ENCODE measurements at places on chromosomes 13 and 19. TPM values are rescaled to one million over a fixed set of nuclear protein-coding genes. Genes with fewer than 3 reads are reported as not detected.
A peak's percentile ranks its signal among the peaks of the same experiment; 100 is the strongest.

DNA sequence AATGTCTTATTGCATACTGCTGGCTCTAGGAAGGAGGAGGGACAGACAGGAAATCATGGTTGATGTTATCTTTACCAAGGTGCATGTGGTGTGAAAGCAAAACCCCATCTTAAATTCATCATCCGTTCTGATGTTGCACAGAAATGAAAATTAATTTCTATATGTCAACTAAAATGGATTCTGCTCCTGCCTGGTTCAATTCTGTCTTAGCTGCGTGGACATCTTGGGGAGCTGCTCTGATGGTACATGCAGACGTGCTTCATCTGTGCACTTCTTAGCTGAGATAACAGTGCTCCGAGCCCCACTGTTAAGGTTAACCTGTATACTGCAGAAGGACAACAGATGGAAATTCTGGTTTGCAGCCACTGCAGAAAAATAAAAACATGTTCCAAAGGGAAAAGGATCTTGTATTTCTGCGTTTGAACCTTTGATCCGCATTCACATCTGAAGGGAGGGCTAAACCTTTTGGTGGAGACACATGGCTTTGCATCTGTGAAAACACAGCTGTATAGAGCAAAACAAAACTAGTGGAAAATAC lies 155.6 kb downstream of the TM9SF2 start:
- H3K27me3 ChIP-seq, result no peaks in the 10 kb centered on the region
- H3K4me3 ChIP-seq, result no peak overlapping the region
- H3K4me1 ChIP-seq, result no peaks in the 10 kb centered on the region
- H3K36me3 ChIP-seq, result no peaks in the 10 kb centered on the region

ZNF415 gene
- 38.6 TPM for total RNA-seq

ZNF763 gene
- 4.1 TPM for total RNA-seq

ATP8B3 gene
- 0.20 TPM for total RNA-seq

DNA sequence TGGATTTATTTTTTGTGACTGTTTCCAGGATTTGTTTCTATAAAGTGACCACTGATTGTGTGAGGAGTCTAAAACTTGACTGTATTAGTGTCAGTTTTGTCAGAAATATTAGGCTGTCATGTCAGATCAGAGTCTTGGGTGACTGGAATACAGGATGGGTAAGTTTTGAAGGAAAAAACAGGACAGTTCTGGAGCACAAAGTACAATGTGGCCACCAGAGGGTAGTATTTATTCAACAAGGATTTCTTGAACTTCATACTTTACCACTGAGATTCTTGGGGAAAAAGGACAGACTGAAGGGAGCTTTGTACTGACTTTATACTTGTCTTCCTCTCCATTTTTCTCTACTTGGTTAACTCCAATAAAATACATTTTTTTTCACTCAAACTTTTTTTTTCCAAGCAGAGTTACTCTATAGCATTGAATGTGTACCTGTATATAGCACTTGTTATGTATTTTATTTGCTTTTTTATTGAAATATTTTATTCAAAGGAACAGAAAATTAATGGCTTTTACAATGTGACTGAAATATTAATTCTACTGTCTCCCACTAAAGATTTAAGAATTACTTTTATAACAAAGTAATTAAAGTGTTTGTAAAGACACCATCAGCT lies 51.1 kb downstream of the LMO7 start:
- no peaks in the 10 kb centered on the region for H3K4me1 ChIP-seq
- no peaks in the 10 kb centered on the region for H3K27me3 ChIP-seq
- H3K27ac ChIP-seq, result no peak overlapping the region
- no peak for DNase-seq

DCLK1 gene
- 6.9 TPM for total RNA-seq

GRCh38 chr13:46675016-46675415 lies 121.9 kb downstream of the ESD start:
- H3K27me3 ChIP-seq, result no peaks in the 10 kb centered on the region
- no peak overlapping the region for H3K4me3 ChIP-seq
- no peak for DNase-seq
- H3K27ac ChIP-seq, result no peak overlapping the region
- no peaks in the 10 kb centered on the region for H3K36me3 ChIP-seq
- H3K4me1 ChIP-seq, result peaks cover 39% of the 10 kb centered on the region

DNA sequence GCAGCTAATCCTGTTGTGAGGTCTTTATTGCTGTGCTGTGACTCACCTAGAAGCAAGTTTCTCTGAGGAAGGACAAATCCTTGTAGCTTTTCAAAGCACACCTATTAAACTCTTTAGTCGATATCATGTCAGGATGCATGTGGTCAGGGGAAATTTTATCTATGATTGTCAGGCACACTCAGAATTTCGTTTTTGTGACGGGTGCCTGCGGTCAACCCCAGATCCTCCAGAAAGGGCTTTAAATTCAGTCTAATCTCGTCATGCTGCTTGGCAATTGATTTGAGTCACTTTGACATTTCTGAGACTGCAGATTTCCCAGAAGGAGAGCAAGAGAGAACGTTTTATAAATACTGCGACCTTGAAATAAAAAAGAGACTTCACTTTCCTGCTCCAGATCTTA lies 316.9 kb downstream of the FGF9 start:
- DNase-seq, result no peak
- H3K4me1 ChIP-seq, result no peaks in the 10 kb centered on the region
- H3K36me3 ChIP-seq, result no peaks in the 10 kb centered on the region
- no peak overlapping the region for H3K27ac ChIP-seq
- H3K27me3 ChIP-seq, result no peaks in the 10 kb centered on the region

GRCh38 chr19:49430678-49431329 lies 5.6 kb downstream of the GFY start:
- H3K36me3 ChIP-seq, result no peaks in the 10 kb centered on the region
- no peak overlapping the region for H3K27ac ChIP-seq
- no peak overlapping the region for H3K4me3 ChIP-seq

- no peaks in the 10 kb centered on the region for H3K27me3 ChIP-seq
- peak overlapping the region; percentile 76 for H3K4me3 ChIP-seq
- no peaks in the 10 kb centered on the region for H3K36me3 ChIP-seq
- H3K27ac ChIP-seq, result peak overlapping the region; percentile 74
- peak; percentile 93 for DNase-seq
- H3K4me1 ChIP-seq, result peaks cover 19% of the 10 kb centered on the region
These were observed 539 bp upstream of the ZNF667 start for GRCh38 chr19:56477429-56478338.

- peak; percentile 92 for DNase-seq
- H3K4me3 ChIP-seq, result peak within 1 kb of the TSS; percentile 62
- H3K36me3 ChIP-seq, result no peaks in the 10 kb centered on the region
- H3K4me1 ChIP-seq, result peaks cover 25% of the 10 kb centered on the region
These were observed at the start of gene UPF3A for GRCh38 chr13:114281351-114282040. TSS of gene UPF3A (plus strand) at chr13:114281601. CDS start at chr13:114281640, 39 bp downstream.

DNA sequence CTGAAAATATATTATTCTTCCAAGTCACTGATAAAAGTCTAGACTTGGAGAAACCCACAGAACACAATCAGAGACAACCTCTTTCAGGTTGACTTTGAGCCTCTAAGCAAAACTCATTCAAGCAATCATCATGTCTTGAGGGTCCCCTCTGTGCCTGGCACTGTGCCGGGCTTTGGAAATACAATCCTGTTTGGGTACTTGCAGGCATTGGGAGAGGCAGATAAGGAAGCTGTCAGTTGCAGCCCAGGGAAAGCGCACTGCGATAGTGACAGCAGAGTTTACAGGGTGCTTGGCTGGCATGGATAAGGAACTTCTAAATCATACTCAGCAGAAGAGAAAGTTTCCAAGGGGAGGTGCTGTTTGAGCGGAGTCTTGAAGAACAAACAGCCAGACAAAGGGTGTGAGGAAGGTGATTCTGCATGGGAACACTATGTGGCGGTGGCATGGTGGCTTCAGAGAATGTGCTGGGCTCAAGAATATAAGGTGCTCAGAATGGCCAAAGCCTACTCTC lies 9.1 kb downstream of the SERP2 start:
- no peak overlapping the region for H3K4me3 ChIP-seq
- H3K4me1 ChIP-seq, result peaks cover 12% of the 10 kb centered on the region
- peak; percentile 63 for DNase-seq
- H3K27ac ChIP-seq, result no peak overlapping the region
- no peaks in the 10 kb centered on the region for H3K27me3 ChIP-seq

GRCh38 chr13:37433086-37433485 lies 165.5 kb downstream of the POSTN start:
- no peak overlapping the region for H3K4me3 ChIP-seq
- no peak for DNase-seq
- no peaks in the 10 kb centered on the region for H3K36me3 ChIP-seq
- no peaks in the 10 kb centered on the region for H3K27me3 ChIP-seq
- no peak overlapping the region for H3K27ac ChIP-seq

DNA sequence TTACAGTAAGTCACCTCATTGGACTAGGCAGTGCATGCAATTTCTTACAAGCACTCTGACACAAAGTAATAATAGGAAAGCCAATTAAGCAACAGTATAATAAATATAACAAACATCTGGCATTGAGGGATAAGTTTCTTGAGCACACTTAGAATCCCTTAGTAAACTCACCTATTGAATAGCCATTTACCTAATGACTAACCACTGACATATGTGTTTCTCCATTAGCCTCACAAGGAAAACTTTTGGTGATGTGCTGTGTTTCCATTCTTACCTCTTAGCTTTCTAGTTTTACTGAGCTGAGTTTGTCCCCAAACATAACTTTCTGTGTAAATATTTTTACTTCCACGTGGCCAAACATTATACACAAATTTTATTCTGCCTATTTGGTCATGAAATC lies 47.4 kb upstream of the PCDH9 start:
- H3K27me3 ChIP-seq, result no peaks in the 10 kb centered on the region
- DNase-seq, result no peak
- no peaks in the 10 kb centered on the region for H3K36me3 ChIP-seq
- no peak overlapping the region for H3K4me3 ChIP-seq

DNA sequence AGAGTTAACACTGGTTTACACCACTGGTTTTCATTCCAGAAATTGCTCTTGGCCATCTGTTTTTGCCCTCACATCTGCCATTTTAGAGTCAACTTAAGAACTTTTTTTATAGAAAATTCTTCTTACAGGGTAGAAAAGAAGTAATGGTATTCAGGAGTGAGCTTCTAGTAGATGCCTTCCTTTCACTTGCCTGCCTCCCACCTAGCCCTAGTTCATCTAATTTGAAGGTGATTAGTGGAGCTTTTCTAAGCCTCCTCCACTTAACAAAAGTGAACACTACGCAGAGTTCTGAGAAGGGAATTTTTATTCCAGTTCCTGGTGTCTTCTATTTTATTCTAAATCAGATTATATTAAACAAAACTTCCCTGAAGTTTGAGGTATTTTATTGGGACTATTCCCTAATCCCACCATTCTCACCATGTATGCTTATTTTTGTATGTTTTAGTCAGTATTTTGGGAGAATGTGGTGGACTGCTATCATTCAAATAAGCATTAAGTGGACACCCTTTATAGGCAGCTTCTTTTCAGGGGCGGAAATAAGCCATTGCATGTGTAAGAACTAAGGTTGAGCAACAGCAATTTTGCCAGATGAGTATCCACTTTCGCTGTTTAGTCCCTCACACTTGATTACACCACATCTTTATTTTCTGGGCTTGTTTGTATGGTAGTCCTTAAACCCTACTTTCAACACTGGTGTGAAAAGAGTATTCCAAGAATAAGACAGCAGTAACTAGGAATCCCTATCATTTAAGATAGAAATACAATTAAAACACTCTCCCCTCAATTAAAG lies 156.9 kb downstream of the ENOX1 start:
- no peak overlapping the region for H3K4me3 ChIP-seq
- H3K4me1 ChIP-seq, result no peaks in the 10 kb centered on the region
- H3K27ac ChIP-seq, result no peak overlapping the region
- no peaks in the 10 kb centered on the region for H3K27me3 ChIP-seq
- no peak for DNase-seq

DNA sequence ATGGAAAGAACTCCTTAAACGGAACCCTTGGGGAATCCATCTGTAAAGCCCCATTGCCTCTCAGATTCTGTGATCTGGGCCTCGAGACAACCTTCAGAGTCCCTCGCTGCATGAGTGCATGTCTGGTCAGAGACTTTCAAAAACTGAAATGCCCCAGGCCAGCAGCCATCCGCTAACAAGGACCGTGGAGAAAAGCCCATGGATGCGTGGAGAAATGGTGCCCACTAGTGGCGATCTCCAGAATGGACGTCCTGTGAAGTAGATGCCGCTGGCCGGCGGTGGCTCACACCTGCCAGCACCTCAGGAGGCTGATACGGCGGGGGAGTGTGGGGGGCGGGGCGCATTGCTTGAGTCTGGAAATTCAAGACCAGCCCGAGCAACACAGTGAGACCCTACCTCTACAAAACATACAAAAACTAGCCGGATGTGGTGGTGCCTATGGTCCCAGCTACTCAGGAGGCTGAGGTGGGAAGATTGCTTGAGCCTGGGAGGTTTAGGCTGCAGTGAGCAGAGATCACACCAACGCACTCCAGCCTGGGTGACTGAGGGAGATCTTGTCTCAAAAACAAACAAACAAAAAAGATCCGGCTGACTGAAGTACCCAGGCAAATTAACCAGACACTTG lies 7.9 kb upstream of the CDC16 start:
- peak; percentile 88 for DNase-seq
- H3K27me3 ChIP-seq, result peaks cover 36% of the 10 kb centered on the region
- H3K4me1 ChIP-seq, result no peaks in the 10 kb centered on the region
- no peak overlapping the region for H3K27ac ChIP-seq
- H3K36me3 ChIP-seq, result no peaks in the 10 kb centered on the region

GRCh38 chr19:8221161-8221560 lies 12.0 kb downstream of the CERS4 start:
- no peak overlapping the region for H3K27ac ChIP-seq
- no peaks in the 10 kb centered on the region for H3K36me3 ChIP-seq
- H3K4me3 ChIP-seq, result no peak overlapping the region

DNA sequence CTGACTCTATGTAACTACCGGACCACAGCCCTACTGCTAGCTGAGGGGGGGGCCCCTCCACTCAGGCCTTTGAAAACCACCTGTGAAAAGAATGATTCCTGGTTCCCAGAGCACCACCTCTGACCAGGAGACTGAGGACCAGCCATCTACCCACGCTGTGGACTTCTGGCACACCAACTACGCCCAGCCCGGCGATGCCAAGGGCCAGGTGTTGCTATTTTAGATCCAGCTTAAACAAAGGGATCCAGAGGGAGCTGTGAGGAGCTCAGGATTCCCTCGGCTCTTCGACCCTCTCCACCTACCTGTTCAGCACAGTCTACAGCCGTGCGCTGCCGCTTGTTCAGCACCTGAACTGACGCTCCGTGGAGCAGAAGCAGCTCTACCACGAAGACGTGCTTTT lies 23.0 kb downstream of the PDCD5 start:
- H3K27ac ChIP-seq, result no peak overlapping the region
- H3K27me3 ChIP-seq, result no peaks in the 10 kb centered on the region
- H3K36me3 ChIP-seq, result peaks cover 89% of the 10 kb centered on the region
- no peak for DNase-seq
- no peak overlapping the region for H3K4me3 ChIP-seq

OVOL3 gene
- not detected for total RNA-seq

GRCh38 chr19:17997969-17998826 lies 9.8 kb upstream of the ARRDC2 start:
- H3K4me3 ChIP-seq, result no peak overlapping the region
- no peak overlapping the region for H3K27ac ChIP-seq
- peaks cover 18% of the 10 kb centered on the region for H3K27me3 ChIP-seq
- DNase-seq, result no peak
- H3K4me1 ChIP-seq, result peaks cover 6% of the 10 kb centered on the region

- H3K36me3 ChIP-seq, result no peaks in the 10 kb centered on the region
- no peak overlapping the region for H3K27ac ChIP-seq
- H3K4me3 ChIP-seq, result no peak overlapping the region
- peaks cover 5% of the 10 kb centered on the region for H3K27me3 ChIP-seq
- no peaks in the 10 kb centered on the region for H3K4me1 ChIP-seq
These were observed 56.3 kb upstream of the UBAC2 start for GRCh38 chr13:99144306-99144705.

Data from heart left ventricle (tissue), 16 donors.